ENCODE measurements at places on chromosomes 1 and 21.
A peak's percentile ranks its signal among the peaks of the same experiment; 100 is the strongest.

DNA sequence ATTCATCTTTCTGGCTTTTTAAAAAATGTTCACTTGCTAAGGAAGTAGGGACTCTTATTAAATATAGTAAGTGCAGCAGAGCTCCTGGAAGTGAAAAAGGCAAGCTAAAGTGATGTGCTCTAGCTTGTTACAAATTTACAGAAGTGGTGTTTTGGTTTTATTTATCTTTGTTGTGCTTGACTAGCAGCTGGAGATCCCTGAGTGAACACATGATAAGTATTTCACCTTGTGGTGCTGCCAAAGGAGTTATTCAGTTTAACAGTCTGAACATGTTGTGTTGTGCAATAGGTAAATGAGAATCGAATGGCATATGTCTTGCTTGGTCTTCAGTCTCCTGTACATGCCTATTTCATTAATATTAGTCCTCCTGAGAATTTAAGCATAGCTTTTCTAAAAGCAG, 315.7 kb downstream of the TPR start:
- no peak for DNase-seq

GRCh38 chr1:118223426-118223825, 38.4 kb upstream of the SPAG17 start:
- DNase-seq, result no peak

DNA sequence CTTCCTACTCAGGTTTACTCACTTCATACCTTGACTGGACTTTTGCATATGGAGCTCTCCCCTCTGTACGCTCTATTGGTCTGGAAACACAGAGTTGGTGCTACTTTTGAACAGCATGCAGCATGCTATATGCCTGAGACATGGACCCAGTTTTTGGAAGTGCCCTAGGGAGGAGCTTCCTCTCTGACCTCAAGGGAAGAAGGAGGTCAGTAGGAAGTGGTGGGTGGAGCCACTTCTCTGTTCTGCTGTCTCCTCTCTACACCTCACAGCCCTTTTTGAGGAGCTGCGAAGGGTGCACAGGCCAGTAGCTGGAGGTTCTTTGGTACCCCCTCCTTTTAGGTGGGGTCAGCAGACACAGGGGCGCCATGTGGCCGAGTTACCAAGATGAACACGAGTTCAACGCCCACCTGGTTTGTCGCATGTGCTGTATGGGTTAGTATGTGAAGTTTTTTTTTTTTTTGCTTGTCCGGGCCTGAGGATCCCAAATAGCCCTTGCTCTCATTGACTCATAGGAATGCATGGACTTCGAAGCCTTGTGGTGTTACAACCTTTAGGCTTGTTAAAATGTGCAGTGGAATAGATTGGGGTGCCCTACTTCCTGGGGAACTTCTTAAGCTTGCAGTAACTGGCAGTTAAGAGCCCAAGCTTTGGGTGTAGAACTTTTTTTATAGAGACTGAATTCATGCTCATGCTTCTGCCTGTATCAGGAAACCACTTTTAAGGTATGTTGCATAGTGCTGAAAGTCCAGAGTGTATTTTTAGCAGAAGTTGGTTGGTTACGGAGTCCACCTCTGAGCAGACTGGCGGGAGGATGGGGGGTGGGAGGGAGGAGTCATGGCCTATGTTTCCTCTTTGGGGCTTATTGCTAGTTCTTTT, 10.7 kb downstream of the MACF1 start:
- DNase-seq, result no peak

DNA sequence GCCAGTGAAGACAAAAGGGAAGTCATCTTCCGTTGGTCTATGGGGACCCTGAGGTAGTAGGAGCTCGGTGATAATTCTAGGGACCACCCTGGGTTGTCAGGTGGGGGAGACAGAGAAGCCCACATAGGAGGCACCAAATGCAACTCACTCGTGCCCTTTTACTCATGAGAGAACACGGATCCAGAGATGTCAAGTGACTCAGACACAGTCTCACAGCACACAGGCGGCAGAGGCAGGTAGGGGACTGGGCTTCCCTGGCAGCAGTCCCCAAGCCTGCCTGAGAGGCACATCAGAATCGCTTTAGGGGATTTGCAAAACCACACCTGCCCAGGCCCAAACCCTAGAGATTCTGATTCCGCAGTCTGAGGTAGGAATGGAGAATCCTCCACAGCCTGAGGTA, 31.3 kb upstream of the RUNX3 start:
- DNase-seq, result no peak

DNA sequence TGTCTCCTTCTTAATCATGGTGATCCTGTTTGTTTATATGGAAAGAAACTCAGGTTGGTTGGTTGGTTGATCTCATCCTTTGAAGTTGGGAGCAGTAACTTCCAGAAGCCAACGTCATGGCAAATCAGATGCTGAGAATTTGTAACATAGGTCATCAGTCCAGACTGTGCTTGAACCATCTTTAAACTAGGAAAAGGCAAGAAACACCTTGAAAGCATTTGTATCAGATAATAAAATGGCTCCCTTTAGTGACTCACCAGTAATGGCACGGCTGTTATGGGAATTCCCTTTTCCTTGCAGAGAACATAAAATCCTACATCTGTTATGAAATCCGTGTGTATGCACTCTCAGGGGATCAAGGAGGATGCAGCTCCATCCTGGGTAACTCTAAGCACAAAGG, 58.1 kb downstream of the SERBP1 start:
- DNase-seq, result no peak

DNA sequence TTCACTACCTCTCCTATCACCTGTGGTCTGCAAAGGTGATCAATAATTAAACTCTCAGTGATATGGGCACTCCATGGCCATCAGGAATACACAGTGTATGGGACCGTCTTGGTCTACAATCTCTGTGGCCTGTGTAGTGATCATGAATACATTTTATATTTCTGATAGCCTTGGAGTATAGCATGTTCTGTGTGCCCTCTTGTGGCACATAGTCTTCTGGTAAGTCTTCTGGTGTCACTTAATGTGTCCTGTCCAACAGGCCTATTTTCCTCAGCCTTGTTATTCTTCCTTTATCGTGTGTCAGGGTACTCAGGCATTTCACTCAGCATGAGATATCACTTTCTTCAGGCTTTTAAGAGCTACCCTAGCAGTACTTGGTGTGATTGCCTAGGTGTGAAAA, 393.6 kb downstream of the AGBL4 start:
- no peak for DNase-seq

DNA sequence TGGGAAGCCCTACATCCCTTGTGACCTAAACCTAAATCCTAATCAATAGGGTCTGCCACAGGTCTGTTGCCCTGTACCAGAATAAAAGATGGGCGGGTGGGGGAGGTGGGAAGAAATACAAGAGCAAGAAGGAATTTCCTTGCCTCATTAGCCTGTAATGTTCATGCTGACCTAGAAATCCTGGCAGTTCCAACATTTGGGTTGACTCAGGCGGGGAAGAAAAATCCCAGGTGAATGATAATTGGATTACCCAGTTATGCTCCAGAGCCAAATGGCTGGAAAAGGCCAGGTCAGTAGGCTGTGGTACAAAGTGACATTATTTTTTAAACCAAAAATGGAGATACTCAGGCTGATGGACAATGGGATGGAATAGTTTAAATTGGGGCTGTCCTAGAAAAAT, 27.3 kb upstream of the A3GALT2 start:
- no peak for DNase-seq

DNA sequence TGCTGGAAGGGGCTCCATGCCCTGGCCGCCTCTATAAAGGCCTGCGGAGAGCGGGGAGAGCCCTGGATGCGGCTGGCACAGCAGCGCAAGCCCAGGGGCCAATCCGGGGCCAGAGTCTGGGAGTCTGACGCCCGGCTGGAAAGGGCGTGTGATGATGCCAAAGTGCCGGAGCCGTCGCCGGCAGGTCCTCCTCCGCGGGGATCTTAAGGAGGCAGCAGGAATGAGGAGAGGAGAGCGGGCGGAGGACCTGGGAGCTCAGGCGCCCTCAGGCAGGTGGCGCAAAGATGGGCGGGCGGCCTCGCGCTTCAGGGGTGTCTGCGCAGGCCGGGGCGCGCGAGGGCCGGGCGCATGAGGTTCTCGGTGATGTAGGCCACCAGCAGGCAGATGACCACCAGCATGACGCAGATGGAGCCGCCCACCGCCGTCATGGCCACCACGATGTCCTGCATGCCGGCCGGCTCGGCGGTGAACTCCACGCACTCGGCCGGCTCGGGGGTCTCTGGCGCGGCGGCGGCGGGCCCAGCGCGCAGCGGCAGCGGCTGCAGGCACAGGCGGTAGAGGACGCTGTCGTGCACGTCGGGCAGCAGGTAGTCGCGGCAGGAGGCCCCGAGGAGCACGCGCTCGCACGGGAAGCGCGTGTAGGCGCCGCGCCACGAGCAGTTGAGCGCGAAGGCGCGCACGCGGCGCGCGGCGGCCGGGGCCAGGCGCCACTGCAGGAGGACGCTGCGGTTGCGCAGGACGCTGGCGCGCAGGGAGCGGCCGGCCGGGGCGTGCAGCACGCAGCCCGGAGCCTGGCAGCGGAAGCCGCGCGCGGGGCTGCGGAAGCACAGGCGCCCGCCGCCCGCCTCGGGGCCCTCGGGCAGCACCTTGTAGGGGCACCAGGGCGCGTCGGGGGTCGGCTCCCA, 653 bp downstream of the FNDC10 start:
- peak; percentile 17 for DNase-seq

GRCh38 chr1:94384485-94385265, 33.5 kb upstream of the ABCD3 start:
- no peak for DNase-seq

GRCh38 chr1:185069202-185069772, 23.9 kb downstream of the RNF2 start:
- DNase-seq, result no peak

GRCh38 chr1:175050992-175051391, 16.6 kb upstream of the TNN start:
- DNase-seq, result no peak

DNA sequence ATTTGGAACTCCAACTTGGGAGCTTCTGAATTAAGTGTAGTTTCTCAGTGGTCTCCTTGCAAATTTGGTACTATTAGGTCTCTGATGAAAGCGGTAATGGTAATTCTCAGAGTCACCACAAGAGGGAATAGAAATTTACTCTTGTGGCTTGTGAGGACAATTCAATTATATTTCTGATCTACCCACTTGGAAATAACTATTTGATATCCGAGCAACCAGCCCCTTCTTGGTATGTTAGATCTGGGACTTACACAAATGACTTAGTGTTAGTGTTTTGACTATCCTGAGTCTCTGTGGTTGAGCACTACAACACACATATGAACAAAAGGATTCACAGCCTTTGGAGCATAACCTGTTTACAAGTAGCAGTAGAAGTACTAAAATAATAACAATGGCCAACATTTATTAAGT, 68.1 kb downstream of the RPS6KA1 start:
- DNase-seq, result no peak

GRCh38 chr1:172343240-172344160, 77.0 kb upstream of the C1orf105 start:
- no peak for DNase-seq

DNA sequence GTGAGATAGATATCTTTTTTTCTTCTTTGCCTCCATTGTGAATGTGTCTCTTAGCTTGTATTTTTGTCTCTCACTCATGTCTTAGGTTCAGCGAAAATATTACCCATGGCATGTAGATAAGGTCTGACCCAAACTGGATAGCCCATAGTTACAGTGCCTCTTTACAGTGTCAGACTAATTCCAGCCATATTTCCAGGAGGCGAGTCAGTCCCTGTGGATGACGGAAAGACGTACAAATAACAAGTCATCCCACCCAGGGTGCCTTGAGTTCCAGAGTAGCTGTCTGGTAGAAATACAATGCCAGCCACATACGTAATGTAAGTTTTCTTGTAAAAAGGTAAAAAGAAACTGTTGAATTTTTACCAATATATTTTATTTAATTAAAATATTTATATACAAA, 157.3 kb downstream of the ZNF281 start:
- DNase-seq, result no peak

- DNase-seq, result no peak
These were observed 28.0 kb downstream of the NUAK2 start for GRCh38 chr1:205293350-205294074.

- DNase-seq, result no peak
These were observed 138.0 kb downstream of the HS2ST1 start for GRCh38 chr1:87052400-87052799.

- no peak for DNase-seq
These were observed 517.5 kb downstream of the ADGRL2 start for GRCh38 chr1:82318265-82318664.

- DNase-seq, result no peak
These were observed 5.7 kb upstream of the RIPK4 start for GRCh38 chr21:41772351-41773080.

- no peak for DNase-seq
These were observed 73.5 kb downstream of the EPS15 start for GRCh38 chr1:51445351-51446090.

DNA sequence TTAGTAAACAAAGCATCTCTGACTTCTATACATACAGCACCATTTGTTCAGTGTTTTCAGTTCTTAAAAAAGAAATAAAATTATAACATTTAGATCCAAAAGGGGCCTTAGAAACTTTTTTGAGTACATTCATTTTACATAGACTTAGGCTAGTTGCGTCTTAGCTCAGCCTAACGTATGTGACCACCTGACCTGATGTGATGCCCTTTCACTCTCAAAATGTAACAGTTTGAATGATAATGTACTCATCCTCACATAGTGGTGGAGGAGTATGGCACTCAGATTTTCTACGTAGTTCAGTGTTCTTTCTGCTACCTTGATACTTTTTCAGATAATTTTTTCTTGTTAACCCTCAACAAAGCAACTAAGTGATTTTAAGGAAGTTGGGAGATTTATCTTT, 43.4 kb downstream of the RPRD2 start:
- no peak for DNase-seq

All from activated CD4-positive, alpha-beta T cell treated with anti-CD3 and anti-CD28 coated beads for 24 hours (primary cell).